Stimulated activated CD8-positive, alpha-beta memory T cell treated with anti-CD3 and anti-CD28 coated beads, Interleukin-4, amount 100 ng/mL, for 4 hours (primary cell): ENCODE measurements at places on chromosomes 13 and 19.
A peak's percentile ranks its signal among the peaks of the same experiment; 100 is the strongest.

- DNase-seq: no peak
Observed at GRCh38 chr13:55577082-55577846, 1563.5 kb upstream of the PRR20A start.

GRCh38 chr19:30173593-30174356 is 198.4 kb upstream of the ZNF536 start:
- DNase-seq: no peak

GRCh38 chr19:8688930-8689329 is 9.7 kb downstream of the ACTL9 start:
- DNase-seq: no peak

- no peak for DNase-seq
Observed at GRCh38 chr13:24502533-24503378, 9.8 kb downstream of the PARP4 start.

- DNase-seq: no peak
Observed at GRCh38 chr13:93847162-93847561, 620.6 kb downstream of the GPC6 start.

- no peak for DNase-seq
Observed at GRCh38 chr13:31248361-31248760, 48.6 kb downstream of the B3GLCT start.

- no peak for DNase-seq
Observed at GRCh38 chr13:22235950-22236290, 565.0 kb downstream of the FGF9 start.

DNA sequence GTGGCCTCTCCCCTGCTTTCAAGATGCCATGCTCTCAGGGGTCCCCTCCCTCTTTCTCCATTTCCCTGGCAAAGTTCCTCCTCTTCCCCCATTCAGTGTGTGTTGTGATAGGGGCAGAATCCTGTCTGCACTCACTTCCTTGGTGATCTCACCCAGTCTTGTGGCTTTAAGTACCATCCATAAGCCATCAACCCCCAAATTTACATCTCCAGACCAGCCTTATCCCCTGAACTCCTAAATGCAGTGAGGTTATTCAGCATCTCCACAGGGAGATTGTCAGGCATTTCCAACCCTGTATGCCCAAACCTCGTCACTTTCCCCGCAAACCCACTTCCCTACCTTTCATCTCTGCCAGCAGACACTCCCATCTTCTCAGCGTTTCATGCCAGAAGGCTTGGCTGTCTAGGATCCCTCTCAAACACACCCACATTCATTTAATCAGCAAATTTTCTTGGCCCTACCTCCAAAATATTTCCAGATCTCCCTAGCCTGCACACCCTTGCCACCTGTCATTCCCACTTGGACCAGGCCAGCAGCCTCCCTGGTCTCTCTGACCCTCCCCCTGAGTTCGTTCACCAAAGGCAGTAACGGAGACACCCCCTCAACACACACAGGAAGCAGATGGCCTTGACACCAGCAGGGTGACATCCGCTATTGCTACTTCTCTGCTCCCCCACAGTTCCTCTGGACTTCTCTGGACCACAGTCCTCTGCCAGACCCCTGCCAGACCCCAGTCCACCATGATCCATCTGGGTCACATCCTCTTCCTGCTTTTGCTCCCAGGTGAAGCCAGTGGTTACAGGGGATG is at the start of gene HCST:
HCST (plus strand) TSS at position 676 of the 808 bp plus-strand sequence; CDS start at position 741, 65 bp downstream.
- peak; percentile 31 for DNase-seq

DNA sequence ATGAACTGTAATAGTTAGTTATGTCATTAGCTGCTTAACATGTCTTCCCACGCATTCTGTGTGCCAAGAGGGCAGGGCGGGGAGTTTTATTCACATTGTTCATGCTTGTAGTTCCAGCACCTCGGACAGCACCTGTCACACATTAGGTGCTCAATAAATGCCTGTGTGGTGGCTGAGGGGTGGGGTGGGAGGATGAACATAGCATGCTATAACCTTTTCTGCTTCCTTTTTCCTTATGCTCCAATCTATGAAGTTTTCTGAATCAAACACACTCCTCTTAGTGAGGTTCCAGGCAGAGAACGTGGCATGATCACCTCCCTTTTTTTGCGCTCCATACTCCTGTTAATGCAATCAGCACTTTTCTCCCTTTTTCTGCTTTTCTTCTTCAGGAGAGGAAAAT is 15.8 kb upstream of the PTPRS start:
- no peak for DNase-seq

GRCh38 chr13:31850041-31850555 is 110.8 kb downstream of the RXFP2 start:
- no peak for DNase-seq

- no peak for DNase-seq
Observed at GRCh38 chr19:53511933-53512374, 26.0 kb upstream of the ZNF331 start.

GRCh38 chr19:3179739-3180293 is 1.2 kb downstream of the S1PR4 start:
- DNase-seq: no peak

GRCh38 chr13:30748717-30749116 is 13.4 kb downstream of the ALOX5AP start:
- DNase-seq: no peak

DNA sequence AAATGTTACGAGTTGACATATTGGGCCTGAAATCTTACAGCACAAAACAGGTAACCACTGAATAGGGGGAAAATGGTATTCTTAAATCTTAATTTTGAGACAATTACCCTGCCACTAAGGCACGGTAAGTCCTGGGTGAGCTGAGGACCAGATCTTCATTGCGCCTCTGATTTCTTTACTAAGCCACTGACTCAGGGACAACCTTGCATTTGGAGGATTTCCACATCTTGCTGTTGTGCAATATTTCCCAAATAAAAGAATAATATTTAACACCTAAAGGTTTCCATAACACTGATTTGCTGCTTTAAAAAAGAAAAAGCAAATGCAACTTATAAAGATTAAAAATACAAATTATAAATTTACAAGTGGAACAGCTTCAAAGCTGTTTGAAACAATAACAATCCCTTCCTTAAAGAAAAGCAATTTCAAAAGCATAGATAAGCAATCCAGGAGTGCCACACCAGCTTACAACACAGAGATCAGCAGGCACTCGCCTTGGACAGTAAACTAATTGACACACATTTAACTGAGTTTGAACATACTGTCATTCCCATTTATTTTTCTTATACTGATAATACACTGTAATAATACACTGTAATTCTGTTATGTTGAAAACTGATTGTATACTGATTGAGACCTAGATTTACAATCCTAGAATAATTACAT is 79.6 kb upstream of the DOCK9 start:
- no peak for DNase-seq

DNA sequence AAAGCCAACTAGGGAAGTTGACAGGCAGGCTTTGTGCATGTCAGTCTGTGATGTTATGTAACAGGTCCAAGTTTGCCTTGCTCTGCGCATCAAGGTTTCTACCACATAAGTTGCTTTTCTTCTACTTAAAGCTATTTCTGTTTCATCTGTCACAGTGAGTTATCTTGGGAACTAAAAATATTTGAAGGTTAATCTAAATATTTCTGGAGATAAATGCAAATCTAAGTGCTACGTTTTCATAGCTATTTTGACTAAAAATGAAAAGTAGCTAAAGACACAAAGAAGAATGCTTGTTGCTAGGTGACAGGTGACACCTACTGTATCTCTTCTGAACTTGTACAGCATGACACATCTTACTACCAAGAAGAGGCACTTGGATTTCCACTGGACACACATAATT is 135.6 kb downstream of the KLF12 start:
- DNase-seq: no peak

DNA sequence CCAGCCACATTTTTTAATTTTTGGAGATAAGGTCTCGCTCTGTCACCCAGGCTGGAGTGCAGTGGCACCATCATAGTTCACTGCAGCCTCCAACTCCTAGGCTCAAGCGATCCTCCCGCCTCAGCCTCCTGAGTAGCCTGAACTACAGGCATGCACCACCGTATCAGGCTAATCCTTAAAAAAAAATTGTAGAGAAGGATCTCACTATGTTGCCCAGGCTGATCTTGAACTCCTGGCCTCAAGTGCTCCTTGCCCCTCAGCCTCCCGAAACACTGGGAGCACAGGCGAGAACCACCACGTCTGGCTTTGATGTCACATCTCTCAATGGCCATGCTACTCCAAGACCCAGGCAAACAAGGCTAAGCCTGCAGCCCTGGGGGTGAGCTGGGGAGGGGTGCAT is 21.2 kb downstream of the PRKCSH start:
- no peak for DNase-seq

DNA sequence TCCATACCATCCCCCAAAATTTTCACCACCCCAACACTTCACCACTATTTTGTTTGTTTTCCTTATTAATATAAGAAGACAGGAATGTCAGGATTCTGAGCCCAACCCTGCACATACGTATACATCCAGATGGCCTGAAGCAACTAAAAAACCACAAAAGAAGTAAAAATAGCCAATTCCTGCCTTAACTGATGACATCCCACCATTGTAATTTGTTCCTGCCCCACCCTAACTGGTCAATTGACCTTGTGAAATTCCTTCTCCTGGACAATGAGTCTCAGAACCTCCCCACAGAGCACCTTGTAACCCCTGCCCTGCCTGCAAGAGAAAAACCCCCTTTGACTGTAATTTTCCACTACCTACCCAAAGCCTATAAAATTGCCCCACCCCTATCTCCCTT is 132.5 kb downstream of the ZNF675 start:
- no peak for DNase-seq

DNA sequence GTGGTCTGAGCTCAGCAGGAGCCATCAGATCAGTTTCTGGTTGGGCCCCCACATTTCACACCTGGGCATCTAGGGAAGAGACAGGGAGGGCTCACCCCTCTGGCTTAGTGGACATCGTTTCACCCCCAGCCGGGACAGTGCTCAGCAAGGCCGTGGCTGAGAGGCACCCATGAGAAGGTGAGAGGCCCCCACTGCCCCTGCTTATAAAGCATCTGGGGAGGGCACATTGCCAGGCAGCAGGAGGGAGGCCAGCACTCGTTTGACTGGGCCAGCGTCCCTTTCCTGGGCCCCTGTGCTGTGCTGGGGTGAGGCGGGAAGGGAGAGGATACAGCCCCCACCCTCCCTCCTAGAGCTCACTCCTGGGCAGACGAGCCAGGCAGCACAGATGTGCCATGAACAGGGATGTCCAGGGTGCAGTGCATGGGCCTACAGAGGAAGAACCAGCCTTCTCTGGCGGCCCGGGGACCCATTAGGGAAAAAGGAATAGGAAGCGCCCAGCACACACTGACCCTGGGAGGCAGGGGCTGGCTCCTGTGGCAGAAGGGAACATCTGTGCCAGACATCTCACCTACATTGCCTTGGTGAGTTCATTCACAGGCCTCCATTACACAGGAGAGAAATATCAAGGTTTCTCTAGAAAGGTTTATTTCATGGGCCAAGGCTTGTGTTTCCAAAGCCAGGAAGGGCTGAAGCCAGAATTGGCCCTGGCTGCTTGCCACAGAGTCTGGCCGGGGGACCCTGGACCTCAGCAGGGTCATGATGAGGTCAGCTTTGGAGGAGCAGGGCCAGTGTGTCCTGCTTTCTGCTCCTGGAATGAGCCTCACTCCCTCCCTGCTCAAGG is 7.7 kb downstream of the AP1M1 start:
- no peak for DNase-seq

GRCh38 chr13:72849571-72849970 is 67.6 kb downstream of the PIBF1 start:
- DNase-seq: no peak

DNA sequence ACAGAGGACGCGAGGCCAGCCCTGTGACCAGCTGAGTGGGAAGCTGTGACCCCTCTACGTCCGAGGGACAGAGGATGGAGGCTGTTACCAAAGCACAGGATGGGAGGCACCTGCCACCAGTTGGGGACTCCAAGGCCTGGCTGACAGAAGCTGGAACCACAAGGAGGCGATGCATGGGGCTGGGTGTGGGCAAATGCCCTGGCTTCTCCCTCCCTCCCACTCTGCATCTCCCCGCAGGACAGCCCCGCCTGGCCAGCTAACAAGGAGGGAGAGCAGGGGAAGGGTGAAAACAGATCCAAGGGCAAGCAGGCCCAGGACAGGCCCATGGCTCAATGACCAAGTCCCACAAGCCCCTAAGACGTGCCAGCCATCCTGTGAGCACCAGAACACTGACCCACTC is 28.6 kb downstream of the AKT2 start:
- no peak for DNase-seq

DNA sequence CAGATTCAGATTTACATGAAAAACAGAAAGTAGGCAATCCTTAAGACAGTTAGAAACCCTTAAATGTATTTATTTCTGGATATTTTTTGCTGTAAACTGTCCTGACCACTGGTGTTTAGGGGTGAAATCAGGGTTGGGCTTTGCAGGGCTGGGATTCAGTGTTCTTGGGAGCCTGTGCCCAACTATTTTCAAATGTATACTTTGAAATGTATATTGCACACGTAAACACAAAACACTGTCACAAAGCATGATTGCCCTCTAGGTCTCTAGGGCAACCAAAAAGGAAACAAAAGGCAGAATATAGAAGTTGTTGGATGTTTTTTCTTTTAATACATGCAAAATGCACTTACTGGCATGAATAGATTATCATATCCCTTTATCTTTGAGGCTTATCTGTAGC is 1185.4 kb downstream of the DIAPH3 start:
- DNase-seq: no peak

DNA sequence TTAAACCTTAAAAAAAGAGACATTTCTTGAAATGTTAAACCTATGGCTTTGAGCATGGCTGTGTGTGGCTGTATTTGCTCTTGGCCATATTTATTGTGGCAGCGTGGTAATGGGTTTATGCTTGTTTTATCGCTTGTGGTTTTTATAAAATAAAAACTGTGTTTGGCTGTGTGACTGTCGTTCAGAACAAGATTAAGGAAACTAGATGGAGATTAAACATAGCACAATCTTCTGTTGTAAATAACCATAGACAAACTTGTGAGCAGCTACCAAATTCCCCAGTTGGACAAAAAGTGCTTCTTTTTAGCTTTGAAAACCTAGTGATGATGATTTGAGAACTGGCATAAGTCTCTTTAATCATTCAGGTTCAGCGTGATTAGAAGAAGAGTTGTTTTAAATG is 191.0 kb downstream of the GGACT start:
- DNase-seq: no peak

GRCh38 chr19:12676384-12676792 is 5.3 kb downstream of the DHPS start:
- DNase-seq: peak; percentile 84

GRCh38 chr19:9498183-9498902 is at the start of gene ZNF560:
TSS of gene ZNF560 (minus strand) at chr19:9498616. CDS start at chr19:9475313, 23,303 bp downstream.
- DNase-seq: no peak

DNA sequence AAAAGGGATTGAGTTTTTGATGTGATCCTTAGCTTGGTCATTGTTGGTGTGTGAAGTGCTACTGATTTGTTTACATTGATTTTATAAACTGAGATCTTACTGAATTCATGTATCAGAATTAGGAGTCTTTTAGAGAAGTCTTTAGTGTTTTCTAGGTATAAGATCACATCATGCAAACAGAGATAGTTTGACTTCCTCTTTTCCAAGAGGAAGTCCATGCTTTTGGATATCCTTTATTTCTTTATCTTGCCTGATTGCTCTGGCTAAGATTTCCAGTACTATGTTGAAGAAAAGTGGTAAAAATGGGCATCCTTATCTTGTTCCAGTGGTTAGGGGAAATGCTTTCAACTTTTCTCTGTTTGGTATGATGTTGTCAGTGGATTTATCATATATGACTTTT is 561.2 kb upstream of the SLITRK1 start:
- DNase-seq: no peak
